Mammary microvascular endothelial cell (primary cell): ENCODE measurements at places on chromosomes 3 and 15. TPM values are rescaled to one million over a fixed set of nuclear protein-coding genes. Genes with fewer than 3 reads are reported as not detected.

SHF gene
- 0.64 TPM in 1 of 2 replicates, not detected in the other for total RNA-seq

DLL4 gene
- total RNA-seq: 24.1 and 24.6 TPM in 2 replicates

SLC28A1 gene
- not detected in 2 replicates for total RNA-seq

TLR9 gene
- not detected in 2 replicates for total RNA-seq

ZCWPW2 gene
- total RNA-seq: 0.47 TPM in 1 of 2 replicates, not detected in the other
